Activated CD8-positive, alpha-beta T cell treated with anti-CD3 and anti-CD28 coated beads, Interleukin-2, amount 10 ng/mL, durations not matched to agents 7 days and 5 days (primary cell): ENCODE measurements at places on chromosomes 7 and 10. TPM values are rescaled to one million over a fixed set of nuclear protein-coding genes. Genes with fewer than 3 reads are reported as not detected.
A peak's percentile ranks its signal among the peaks of the same experiment; 100 is the strongest.

LRGUK gene
- total RNA-seq, result 0.18 TPM

SEC61A2 gene
- 9.7 TPM for total RNA-seq

STN1 gene
- 48.8 TPM for total RNA-seq

KAZALD1 gene
- total RNA-seq, result not detected

TAS2R16 gene
- total RNA-seq, result not detected

NEURL1 gene
- total RNA-seq, result 1.1 TPM

VENTX gene
- total RNA-seq, result not detected

HTR5A gene
- total RNA-seq, result not detected

COMTD1 gene
- 58.6 TPM for total RNA-seq

ARF5 gene
- total RNA-seq, result 136 TPM

NUPR2 gene
- total RNA-seq, result not detected

ZDHHC16 gene
- 35.8 TPM for total RNA-seq

GAD2 gene
- not detected for total RNA-seq

TRPV6 gene
- not detected for total RNA-seq

SLC16A9 gene
- 0.10 TPM for total RNA-seq

ZNF117 gene
- total RNA-seq, result 8.7 TPM

KNDC1 gene
- 0.21 TPM for total RNA-seq

HMX3 gene
- not detected for total RNA-seq

FAM241B gene
- total RNA-seq, result 5.4 TPM

VSTM4 gene
- total RNA-seq, result not detected

DNA sequence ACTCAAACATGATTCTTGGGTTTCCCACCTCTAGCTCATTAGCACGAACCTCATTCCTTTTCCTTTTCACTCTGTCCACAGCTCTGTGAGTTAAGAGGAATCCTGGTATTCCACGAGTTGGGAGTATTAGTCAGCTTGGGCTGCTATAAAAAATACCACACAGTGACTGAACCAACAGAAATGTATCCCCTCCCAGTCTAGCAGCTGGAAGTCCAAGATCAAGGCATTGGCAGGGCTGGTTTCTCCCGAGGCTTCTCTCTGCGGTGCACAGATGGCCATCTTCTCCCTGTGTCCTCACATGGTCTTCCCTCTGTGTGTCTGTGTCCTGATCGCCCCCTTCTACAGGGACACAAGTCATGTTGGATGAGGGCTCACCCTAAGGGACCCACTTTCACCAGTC lies 261.6 kb downstream of the TNS3 start:
- no peak overlapping the region for H3K4me3 ChIP-seq
- H3K27ac ChIP-seq, result no peak overlapping the region
- H3K4me1 ChIP-seq, result no peaks in the 10 kb centered on the region
- no peaks in the 10 kb centered on the region for H3K36me3 ChIP-seq

- peaks cover 7% of the 10 kb centered on the region for H3K4me1 ChIP-seq
- H3K27ac ChIP-seq, result no peak overlapping the region
- H3K4me3 ChIP-seq, result no peak overlapping the region
- peak; percentile 42 for DNase-seq
- no peaks in the 10 kb centered on the region for H3K36me3 ChIP-seq
These were observed 176.5 kb downstream of the TCF7L2 start for GRCh38 chr10:113126229-113127201.

- DNase-seq, result no peak
- H3K4me1 ChIP-seq, result no peaks in the 10 kb centered on the region
- no peak overlapping the region for H3K4me3 ChIP-seq
- H3K27ac ChIP-seq, result no peak overlapping the region
- peaks cover 7% of the 10 kb centered on the region for H3K27me3 ChIP-seq
- H3K36me3 ChIP-seq, result no peaks in the 10 kb centered on the region
These were observed 819.1 kb downstream of the GRID1 start for GRCh38 chr10:85547460-85548023.

- DNase-seq, result no peak
- H3K4me3 ChIP-seq, result no peak overlapping the region
- no peak overlapping the region for H3K27ac ChIP-seq
- H3K36me3 ChIP-seq, result no peaks in the 10 kb centered on the region
- H3K4me1 ChIP-seq, result no peaks in the 10 kb centered on the region
These were observed 134.9 kb upstream of the CACNA2D1 start for GRCh38 chr7:82578430-82578829.

GRCh38 chr10:13450069-13450468 lies 78.7 kb downstream of the BEND7 start:
- H3K4me3 ChIP-seq, result no peak overlapping the region
- no peak overlapping the region for H3K27ac ChIP-seq

GRCh38 chr7:127807340-127807739 lies 155.3 kb downstream of the SND1 start:
- no peak for DNase-seq
- H3K4me3 ChIP-seq, result no peak overlapping the region
- H3K4me1 ChIP-seq, result no peaks in the 10 kb centered on the region
- H3K27me3 ChIP-seq, result no peaks in the 10 kb centered on the region

DNA sequence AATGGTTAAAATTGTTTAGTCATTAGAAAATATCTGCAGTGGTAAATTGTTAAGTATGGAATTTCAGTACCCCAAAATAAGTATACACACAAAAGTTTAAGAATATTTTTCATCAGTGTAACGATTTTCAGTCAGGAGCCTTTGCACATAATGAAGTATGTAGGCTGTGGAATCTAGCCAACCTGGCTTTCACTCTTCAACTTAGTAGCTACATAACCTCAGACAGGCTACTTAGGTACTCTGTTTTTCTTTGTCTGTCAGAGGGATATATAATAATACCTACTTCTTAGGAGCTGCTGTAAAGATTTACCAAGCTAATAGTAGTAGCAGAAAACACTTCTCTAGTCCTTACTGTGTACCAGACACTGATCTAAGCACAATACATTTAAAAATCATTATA lies 137.5 kb downstream of the ZEB1 start:
- peaks cover 22% of the 10 kb centered on the region for H3K36me3 ChIP-seq
- no peaks in the 10 kb centered on the region for H3K27me3 ChIP-seq
- DNase-seq, result no peak
- H3K27ac ChIP-seq, result no peak overlapping the region

GRCh38 chr7:149598721-149599308 lies 101.2 kb upstream of the ZNF746 start:
- DNase-seq, result peak; percentile 48
- H3K36me3 ChIP-seq, result peaks cover 67% of the 10 kb centered on the region

DNA sequence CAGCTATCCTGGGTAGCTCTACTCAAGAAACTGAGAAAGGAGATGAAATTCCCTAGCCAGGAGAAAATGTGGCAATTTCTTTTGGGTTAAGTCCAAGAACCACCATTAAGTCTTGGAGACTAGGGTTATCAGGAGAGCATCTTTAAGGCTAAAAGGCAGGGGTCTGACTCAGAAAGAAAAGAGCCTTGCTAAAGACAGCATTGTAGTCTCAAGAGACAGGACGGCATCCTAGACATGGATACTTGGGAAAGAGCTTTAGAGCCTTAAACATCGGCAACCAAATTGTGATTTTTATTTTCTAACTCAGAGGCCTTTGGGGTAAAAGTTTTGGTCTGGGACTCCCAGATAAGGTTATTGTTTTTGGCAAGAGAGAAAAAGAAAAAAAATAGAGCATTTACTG lies 83.1 kb downstream of the FAS start:
- DNase-seq, result no peak
- H3K27me3 ChIP-seq, result peaks cover 16% of the 10 kb centered on the region
- H3K36me3 ChIP-seq, result no peaks in the 10 kb centered on the region
- no peak overlapping the region for H3K4me3 ChIP-seq
- peaks cover 16% of the 10 kb centered on the region for H3K4me1 ChIP-seq

GRCh38 chr10:25766687-25767221 lies 167.3 kb upstream of the MYO3A start:
- no peaks in the 10 kb centered on the region for H3K4me1 ChIP-seq
- no peak for DNase-seq
- H3K27me3 ChIP-seq, result peaks cover 8% of the 10 kb centered on the region
- H3K27ac ChIP-seq, result no peak overlapping the region
- no peaks in the 10 kb centered on the region for H3K36me3 ChIP-seq

DNA sequence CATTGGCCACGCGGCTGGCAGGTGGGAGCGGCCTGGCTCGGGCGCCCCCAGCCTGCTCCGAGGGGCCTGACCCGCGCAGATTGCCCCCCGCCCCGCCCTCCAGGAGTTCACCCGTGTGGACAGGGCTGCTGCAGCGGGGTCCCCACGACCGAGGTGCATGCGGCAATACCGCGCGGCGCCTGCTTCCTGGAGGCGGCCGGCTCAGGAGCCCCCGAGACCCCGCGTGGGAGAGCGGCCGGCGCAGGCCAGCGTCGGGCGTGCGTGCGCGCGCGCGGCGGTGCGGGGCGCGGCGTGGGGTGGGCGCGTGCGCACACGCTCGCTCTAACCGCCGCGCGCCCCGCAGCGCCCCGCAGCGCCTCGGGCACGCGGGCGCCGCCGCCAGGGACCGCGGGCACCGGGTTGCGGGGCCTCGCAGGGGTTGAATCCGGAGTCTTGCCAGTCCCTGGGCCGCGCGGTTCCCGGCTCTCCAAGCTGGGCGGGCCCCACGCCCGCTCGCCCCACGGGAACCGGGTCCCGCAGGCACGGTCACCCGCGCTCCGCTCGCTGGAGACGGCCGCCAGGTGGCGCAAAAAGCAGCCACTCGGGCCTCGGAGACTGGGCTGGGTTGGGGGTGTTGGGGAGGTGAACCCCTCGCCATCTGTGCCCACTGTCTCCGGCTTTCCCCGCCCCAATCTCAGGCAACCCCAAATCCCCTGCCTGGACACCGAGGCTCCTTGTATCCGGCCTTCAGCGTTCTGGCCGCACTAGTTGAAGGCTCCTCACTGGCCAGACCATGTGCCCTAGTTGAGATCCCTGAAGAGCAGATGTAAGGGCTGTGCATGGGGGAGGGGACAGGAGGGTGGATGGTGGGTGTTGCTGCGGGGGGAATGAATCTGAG lies 1.3 kb upstream of the ACHE start:
- H3K4me3 ChIP-seq, result no peak overlapping the region
- peaks cover 32% of the 10 kb centered on the region for H3K27me3 ChIP-seq
- H3K27ac ChIP-seq, result no peak overlapping the region
- peak; percentile 64 for DNase-seq
- peaks cover 7% of the 10 kb centered on the region for H3K4me1 ChIP-seq
- peaks cover 2% of the 10 kb centered on the region for H3K36me3 ChIP-seq

- H3K4me3 ChIP-seq, result no peak overlapping the region
- H3K27me3 ChIP-seq, result no peaks in the 10 kb centered on the region
- H3K4me1 ChIP-seq, result no peaks in the 10 kb centered on the region
These were observed 23.3 kb downstream of the CD36 start for GRCh38 chr7:80661729-80662128.

- no peaks in the 10 kb centered on the region for H3K27me3 ChIP-seq
- peak; percentile 12 for DNase-seq
- H3K4me3 ChIP-seq, result no peak overlapping the region
- no peaks in the 10 kb centered on the region for H3K36me3 ChIP-seq
These were observed 64.8 kb upstream of the VIPR2 start for GRCh38 chr7:159209429-159209828.

GRCh38 chr10:113854013-113854760 lies at the start of the genes DCLRE1A and NHLRC2:
Gene DCLRE1A, minus strand, starts transcription at chr10:113854082. Its CDS starts 900 bp downstream, at chr10:113853182.
Gene NHLRC2, plus strand, starts transcription at chr10:113854661. Its CDS starts 212 bp downstream, at chr10:113854873.
- peak within 1 kb of the TSS; percentile 97 for H3K27ac ChIP-seq
- H3K27me3 ChIP-seq, result no peaks in the 10 kb centered on the region
- H3K4me1 ChIP-seq, result peaks cover 51% of the 10 kb centered on the region
- H3K36me3 ChIP-seq, result peaks cover 33% of the 10 kb centered on the region
- peak; percentile 71 for DNase-seq

- H3K27me3 ChIP-seq, result peaks cover 9% of the 10 kb centered on the region
- H3K4me3 ChIP-seq, result no peak overlapping the region
- H3K36me3 ChIP-seq, result no peaks in the 10 kb centered on the region
- H3K27ac ChIP-seq, result no peak overlapping the region
These were observed 88.5 kb downstream of the IPMK start for GRCh38 chr10:58179238-58179637.

DNA sequence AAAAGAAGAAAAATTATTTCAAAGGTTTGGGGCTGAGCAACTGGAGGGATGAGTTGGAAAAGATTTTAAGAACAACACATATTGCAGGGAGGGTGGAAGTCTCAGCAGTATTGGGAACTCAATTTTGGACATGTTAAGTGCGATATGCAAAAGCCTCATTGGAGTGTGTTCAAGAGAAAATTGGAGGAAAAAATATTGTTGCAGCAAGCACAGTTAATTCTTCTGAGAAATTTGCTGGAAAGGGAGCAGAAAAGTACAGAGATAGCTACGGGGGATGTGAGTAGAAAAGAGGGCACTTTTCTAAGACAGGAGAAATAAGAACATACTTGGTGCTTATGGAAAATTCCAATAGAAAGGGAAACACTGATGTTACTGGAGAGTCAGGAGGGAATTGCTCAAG lies 59.8 kb upstream of the MAGI2 start:
- H3K4me1 ChIP-seq, result no peaks in the 10 kb centered on the region
- H3K27me3 ChIP-seq, result no peaks in the 10 kb centered on the region
- no peak overlapping the region for H3K27ac ChIP-seq
- H3K4me3 ChIP-seq, result no peak overlapping the region
- no peak for DNase-seq

DNA sequence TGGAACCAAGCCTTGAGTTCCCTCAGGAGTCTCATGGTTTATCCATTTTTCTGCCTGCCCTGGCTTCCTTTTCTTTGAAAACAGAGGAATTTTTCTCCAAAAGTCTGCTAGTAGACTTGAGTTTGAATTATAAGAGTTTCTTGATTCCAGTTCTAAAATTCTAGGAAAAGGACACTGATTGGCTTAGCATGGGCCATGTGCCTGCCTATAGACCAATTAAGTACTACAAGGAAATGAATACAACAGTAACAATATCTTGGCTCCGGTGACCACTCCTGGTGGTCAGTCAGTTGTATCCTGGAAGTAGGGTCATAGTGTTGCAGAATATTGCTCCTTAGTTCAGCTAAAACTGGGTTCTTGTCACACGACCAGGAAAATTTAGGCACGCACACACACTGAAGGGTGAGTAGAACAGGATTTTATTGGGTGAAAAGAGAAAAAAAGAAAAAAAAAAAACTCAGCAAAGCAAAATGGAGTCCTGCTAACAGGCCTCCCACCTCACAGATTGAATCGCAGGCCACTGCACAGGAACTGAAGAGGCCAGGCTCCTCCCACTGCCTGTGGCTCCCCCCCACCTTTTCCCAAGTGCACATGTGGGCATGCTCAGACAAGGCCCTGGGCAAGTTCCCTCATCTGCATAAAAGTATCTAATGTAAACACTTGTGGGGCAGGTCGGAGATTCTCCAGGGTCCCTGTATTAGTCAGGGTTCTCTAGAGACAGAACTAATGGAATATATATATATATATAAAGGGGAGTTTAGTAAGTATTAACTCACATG lies 155.1 kb downstream of the LYZL1 start:
- no peak overlapping the region for H3K27ac ChIP-seq
- H3K27me3 ChIP-seq, result no peaks in the 10 kb centered on the region
- H3K36me3 ChIP-seq, result peaks cover 8% of the 10 kb centered on the region
- H3K4me3 ChIP-seq, result no peak overlapping the region
- H3K4me1 ChIP-seq, result peaks cover 13% of the 10 kb centered on the region

DNA sequence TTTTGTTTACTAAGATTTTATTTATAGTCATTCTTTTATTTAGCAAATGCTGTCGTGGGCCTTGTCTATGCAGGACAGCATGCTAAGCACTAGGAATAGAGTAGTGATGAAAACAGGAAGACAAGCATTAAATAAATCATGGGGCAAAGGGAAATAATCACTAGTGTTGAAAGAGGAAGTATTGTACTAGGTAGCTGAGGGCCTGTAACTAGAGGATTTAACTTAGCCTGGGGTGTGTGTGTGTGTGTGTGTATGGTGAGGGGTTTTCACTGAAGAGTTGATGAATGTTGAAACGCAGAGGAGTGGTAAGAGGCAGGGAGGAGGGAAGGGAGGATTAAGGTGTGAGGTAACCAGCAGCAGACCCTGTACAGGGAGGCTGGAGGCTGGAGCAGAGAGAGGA lies 446.4 kb downstream of the SDK1 start:
- H3K27ac ChIP-seq, result no peak overlapping the region
- DNase-seq, result no peak
- H3K4me1 ChIP-seq, result no peaks in the 10 kb centered on the region
- H3K36me3 ChIP-seq, result no peaks in the 10 kb centered on the region
- no peak overlapping the region for H3K4me3 ChIP-seq
